ENCODE measurements at places on chromosomes 1 and 21.

GRCh38 chr1:200351826-200352549 is 57.8 kb downstream of the ZNF281 start:
- DNase-seq: no peak

DNA sequence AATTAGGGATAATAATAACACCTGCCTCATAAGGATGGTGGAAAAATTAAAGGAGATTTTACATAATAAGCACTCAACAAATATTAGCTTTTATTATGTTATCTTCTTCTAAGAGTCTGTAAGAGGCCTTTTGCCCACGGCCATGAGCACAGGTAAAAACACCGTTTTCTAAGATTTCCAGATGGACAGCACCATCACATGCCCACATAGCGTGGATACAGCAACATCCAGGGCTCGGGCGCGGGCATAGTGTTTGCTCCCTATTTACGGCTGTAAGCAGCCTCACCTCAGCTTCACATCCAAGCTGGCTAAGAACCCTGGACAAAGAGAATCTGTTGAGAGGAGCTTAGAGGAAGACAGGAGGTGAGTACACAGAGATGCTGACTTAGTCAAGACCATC is 216.4 kb upstream of the IRF2BP2 start:
- no peak for DNase-seq

DNA sequence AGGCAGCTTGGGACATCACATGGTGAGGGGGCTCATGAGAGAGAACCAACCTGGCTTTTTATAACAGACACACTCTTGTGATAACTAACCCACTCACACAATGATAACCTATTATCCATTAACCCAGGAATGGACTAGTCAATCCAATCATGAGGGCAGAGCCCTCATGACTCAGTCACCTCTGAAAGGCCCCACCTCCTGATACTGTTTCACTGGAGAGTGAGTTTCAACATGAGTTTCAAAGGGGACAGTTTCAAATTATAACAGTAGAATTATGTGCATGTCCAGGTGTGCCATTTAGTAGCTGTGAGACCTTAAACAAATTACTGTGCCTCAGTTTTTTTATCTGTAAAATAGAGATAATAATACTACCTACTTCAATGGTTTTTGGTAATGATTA is 47.6 kb upstream of the PPP2R5A start:
- DNase-seq: no peak

DNA sequence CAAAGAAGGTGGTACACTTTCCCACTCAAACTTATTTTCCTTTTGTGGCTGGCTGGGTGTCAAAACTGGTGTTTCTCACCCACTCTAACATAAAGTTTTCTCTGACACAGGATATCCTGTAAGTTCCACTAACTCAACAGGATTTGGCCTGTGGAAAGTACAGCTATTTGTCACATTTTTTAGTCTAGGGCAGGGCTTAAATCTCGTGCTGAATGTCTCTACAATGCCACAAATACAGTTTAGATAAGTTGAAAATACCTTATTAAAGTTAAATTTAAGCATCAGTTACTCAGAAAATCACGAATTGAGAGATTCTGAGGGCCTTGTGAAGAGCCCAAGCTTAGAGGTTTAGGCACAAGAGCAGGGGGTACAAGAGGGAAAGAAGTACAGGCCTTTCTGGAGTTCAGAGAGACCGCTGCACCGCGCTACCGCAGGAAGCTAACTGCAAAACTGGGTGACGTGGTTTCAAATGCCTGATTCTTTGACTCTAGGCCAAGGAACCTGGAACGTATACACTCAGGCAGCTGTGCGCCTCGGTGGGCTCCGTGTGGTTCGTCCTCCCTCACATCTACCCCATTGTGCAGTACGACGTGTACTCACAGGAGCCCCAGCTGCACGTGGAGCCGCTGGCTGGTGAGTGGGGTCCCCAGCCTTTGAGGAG is 23.4 kb upstream of the PWP2 start:
- peak; percentile 62 for DNase-seq

Data from CD4-positive, alpha-beta T cell treated with Interferon alpha-2 for 1 hour (primary cell).